ENCODE measurements at places on chromosomes 6 and 20.

- DNase-seq: no peak
Observed at GRCh38 chr6:112342511-112342910, 4.6 kb upstream of the RFPL4B start.

- no peak for DNase-seq
Observed at GRCh38 chr6:118804091-118804490, 89.9 kb upstream of the ASF1A start.

DNA sequence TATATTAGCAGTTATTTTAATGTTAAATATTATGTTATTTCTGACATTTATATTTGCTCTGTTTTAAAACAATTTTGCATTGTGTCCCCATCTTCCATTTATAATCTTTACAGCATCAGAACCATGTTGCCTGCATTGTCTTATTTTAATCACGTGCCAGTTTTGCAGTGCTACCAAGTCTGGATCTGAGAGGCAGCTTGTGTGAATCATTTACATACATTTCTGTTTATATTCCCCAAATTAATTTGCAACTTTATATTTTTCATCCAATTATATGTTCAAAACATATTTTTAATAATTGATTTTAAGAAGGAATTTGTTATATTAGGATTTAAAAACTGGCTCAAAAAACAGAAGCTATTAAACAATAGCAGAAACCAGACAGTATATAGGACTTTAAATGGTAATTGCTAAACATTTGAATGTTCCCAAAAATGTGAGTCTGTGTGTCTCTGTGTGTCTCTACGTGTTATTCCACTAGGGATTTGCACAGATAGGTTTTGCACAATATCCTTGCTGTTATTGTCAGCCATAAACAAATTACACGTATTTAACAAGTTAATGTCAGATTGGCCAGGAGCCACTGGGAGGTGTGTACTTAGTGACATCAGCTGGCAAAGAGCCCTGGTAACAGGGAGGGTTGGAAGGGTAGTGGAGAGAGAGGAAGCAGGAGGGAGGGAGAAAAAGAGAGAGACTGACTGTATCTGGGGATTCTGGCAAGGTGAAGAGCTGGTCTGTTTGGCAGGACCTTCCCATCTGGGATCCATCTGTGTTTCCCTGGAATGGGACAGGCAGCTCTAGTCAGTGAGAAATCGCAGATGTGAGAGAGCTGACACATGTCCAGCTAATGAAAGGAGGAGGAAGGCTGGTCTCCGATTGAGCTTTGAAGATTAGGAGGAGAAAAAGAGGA is 72.1 kb downstream of the CBFA2T2 start:
- DNase-seq: no peak

DNA sequence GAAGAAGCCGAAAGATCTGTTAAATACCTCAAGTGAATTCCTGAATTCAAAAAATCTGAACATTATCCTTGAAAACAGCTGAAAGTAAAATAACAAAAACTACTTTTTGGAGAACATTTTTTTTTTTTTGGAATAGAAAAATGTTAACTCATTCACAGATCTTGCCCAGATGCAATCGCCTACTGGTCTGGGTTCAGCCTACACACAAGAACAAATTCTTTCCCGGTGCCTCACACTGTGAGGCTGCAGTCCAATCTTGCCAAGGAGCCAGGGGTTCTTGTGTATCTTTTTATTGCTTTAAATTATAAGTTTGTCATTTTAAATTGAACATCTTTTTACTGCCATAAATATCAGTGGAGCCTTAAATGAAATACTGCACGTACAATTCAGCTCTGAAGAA is 41.2 kb upstream of the TMEM200A start:
- no peak for DNase-seq

- no peak for DNase-seq
Observed at GRCh38 chr6:101799531-101799930, 406.0 kb downstream of the GRIK2 start.

- DNase-seq: no peak
Observed at GRCh38 chr6:156886409-156886808, 109.2 kb downstream of the ARID1B start.

- DNase-seq: no peak
Observed at GRCh38 chr20:39799366-39799965, 837.3 kb downstream of the DHX35 start.

DNA sequence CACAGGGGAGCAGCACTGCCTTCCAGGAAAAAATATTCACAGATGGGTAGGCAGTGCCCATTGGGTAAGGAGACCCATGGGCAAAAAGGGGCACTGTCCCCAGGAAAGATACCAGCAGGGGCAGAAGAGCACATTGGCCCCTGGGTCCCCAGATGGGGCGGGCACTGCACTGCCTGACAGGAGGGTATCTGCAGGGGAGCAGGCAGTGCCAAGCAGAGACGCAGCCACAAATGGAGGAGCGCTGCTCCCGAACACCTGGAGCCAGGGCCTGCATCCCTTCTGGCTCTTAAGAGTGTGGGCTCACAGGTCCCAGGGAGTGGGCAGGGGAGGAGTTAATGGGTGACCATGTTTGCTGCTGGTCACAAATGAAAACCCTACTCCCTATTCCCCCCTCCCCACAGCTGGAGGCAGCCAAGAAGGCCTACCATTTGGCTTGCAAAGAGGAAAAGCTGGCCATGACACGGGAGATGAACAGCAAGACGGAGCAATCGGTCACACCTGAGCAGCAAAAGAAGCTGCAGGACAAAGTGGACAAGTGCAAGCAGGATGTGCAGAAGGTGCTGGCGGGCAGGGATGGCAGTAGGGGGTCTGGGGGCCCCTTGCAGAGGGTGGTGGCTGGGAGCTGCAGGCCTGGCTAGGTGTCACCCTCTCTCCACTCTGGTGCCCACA is 27.0 kb downstream of the SPDEF start:
- DNase-seq: no peak

- no peak for DNase-seq
Observed at GRCh38 chr6:138031417-138031816, 75.8 kb downstream of the PERP start.

DNA sequence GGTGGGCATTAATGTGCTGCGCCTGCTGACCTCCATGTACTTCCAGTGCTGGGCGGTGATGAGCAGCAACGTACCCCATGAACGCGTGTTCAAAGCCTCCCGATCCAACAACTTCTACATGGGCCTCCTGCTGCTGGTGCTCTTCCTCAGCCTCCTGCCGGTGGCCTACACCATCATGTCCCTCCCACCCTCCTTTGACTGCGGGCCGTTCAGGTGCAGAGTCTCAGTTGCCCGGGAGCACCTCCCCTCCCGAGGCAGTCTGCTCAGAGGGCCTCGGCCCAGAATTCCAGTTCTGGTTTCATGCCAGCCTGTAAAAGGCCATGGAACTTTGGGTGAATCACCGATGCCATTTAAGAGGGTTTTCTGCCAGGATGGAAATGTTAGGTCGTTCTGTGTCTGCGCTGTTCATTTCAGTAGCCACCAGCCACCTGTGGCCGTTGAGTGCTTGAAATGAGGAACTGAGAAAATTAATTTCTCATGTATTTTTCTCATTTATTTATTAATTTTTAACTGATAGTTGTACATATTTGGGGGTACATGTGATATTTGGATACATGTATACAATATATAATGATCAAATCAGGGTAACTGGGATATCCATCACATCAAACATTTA is 35.2 kb upstream of the NOP56 start:
- DNase-seq: no peak

DNA sequence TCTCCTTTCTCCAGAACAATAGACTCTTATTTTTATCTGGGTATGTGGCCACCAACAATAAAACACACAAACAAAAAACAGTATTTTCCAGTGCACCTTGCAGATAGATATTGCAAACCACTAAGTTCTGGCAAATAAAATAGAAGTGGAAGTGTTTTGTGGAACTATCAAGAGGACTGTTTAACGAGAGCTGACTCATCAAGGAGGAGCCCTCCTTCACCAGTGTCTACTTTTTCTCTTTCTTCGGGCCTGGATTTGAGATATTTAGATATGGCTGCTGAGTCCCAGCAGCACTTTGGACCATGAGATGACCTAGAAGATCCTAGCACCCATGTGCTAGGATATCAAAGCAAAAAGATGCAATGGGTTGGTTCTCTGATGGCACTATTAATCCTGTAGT is 154.7 kb downstream of the AIG1 start:
- DNase-seq: no peak

GRCh38 chr6:13097454-13097853 is 230.9 kb downstream of the TBC1D7 start:
- no peak for DNase-seq

- DNase-seq: no peak
Observed at GRCh38 chr6:31122791-31123706, 2.8 kb upstream of the CDSN start.

GRCh38 chr6:128007658-128008057 is 106.8 kb upstream of the THEMIS start:
- no peak for DNase-seq

GRCh38 chr6:144660561-144661115 is 375.5 kb downstream of the UTRN start:
- DNase-seq: no peak

DNA sequence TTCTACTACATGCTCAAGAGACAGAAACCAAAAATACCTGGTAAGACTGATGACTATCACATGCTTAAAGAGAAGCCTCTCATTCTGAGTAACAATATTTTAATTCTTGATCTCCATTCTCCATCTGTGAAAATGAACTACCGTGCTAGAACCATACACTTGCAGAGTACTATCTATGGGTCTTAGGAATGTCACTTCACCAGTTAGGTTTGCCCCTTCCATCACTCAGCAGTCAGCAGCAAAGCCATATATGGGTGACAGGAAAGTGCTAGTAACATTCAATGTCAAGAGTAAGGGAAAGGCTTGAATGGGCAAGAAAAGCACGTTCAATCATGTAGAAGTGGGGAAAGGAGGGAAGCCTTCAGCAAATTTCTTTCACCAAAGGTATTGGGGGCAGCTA is 2.3 kb downstream of the DNAAF9 start:
- DNase-seq: no peak

DNA sequence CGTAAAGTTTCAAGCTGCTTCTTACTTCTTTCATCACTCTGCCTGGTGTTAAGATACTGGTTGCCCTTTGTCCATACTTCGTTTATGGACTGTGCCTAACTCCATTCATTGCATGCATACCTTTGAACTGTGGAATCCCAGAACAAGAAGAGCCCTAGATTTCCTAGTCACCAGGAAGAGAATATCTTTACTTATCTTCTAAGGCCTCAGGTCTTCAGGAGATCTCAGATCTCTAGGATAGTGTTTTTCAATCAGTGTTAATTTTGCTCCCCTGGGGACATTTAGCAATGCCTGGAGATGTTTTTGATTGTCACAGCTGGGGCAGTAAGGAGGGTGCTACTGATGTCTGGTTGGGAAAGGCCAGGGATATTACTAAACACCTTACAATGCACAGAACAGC is 35.5 kb upstream of the GJA1 start:
- DNase-seq: no peak

DNA sequence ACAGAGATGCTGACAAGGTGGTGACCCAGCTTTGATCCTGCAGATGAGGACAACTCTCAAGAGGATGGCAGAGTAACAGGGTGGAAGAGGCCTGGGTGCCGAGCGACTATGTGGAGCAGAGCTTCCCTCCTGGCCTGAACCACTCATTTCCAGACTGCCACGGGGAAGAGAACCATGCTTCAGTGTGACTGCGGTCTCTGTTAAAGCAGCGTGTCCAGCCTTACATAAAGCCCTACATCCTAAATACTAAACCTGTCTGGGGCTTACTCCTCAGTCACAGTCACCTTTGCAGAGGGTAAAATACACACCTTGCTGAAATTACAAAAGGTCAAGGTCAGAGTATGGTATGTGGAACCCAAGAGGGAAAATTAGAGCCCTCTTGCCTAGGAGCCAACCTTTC is 312.9 kb downstream of the CDC5L start:
- DNase-seq: no peak

GRCh38 chr6:113927001-113927400 is 43.9 kb downstream of the HDAC2 start:
- DNase-seq: no peak

- no peak for DNase-seq
Observed at GRCh38 chr6:11869672-11870340, 91.2 kb upstream of the ADTRP start.

DNA sequence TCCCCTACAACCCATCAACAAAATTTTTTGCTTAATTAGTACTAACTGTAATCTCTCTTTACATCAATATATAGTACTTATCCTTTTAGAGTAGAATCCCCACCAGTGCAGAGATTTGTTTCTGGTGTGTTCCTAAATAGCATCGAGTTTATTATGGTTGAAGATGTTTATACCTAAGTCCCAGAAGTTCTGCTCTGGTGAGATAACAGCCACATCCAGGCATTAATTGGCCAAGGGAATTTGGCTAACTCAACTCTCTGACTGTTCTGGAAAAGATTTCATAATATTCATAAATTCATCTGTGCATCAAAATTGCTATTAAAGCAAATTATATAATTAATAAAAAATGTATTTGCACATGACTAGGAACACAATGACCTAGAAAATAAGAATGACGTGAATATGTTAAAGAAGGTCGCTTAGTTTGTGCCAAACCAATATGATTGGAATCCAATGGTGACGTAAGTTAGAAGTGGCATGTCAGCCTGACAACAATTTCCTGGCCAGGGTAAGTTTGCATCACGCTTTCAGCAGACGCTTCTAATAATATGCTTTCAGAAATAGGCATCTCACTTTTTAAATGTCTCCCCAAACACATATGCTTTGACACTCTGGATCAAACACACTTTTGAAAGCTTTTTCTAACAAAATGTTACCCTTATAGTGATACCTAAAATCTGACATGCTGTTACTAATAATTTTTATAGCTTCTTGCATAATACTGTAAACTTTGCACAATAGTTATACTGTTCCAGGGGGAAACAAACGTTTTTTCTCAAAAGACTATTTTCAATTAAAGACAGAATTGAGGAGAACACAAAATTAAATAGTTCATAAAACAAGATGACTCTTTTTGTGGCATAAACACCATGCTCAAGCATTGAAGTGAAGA is 236.7 kb downstream of the TENT5A start:
- DNase-seq: no peak

DNA sequence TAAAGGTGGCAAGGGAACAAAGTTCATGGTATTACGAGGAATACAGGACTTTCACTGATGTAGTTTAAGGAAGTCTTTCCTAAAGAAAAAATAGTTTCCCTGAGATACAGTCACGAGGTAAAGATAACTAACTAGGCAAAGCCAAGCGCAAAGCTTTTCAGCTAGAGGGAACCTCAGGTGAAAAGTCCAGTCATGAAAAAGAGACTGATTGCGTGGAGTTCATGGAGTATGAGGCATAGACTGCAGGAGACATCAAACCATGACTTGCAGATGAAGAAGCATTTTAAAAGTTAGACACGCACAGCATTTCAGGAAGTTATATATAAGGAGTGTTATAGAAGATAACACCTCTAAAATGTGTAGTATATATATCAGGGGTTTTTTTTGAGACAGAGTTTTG is 205.6 kb upstream of the ZNF184 start:
- no peak for DNase-seq

GRCh38 chr20:51565298-51566144 is 23.0 kb upstream of the NFATC2 start:
- no peak for DNase-seq

Data from mesenteric fat pad (tissue), 1 donor.